ENCODE measurements at places on chromosomes 3 and 15.

- DNase-seq: no peak
Measured at GRCh38 chr3:178028933-178029332, 507.3 kb upstream of the KCNMB2 start.

DNA sequence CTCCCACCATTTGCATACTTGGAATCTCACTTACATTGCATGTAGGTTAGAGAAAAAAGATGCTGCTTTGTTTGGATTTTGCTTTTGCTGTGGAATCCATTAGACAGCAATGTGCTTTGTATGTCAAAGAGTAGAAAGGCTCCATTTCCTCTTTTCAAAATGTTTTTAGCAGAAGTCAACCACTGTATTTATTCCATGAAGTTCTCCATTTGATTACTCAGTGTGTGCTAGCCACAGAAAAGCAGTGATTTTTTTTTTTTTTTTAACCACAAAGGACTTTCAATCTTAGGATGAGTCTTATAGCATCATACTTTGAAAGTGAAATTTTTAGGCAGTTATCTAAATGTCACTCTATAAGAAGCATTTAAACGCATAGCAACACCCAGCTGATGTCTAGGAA lies 285.0 kb upstream of the ADAMTS9 start:
- no peak for DNase-seq

DNA sequence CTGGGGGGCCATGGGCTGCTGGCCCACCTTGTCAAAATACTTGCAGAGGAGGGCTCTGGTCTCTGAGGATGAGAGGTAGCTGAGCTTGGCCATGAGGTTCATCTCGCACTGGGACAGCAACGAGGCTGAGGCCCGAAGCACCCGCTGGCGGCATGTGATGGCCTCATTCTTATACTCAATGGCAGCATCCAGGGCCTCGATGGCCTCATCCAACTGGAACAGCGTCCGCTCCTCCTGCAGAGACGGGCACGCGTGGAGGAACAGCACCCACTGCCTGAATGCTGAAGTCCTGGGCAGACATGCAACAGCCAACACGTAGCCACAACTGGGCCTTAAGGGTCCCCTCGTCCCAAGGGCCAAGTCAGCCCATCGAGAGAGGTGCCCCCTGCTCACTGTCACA lies 25.0 kb downstream of the KIF7 start:
- no peak for DNase-seq

DNA sequence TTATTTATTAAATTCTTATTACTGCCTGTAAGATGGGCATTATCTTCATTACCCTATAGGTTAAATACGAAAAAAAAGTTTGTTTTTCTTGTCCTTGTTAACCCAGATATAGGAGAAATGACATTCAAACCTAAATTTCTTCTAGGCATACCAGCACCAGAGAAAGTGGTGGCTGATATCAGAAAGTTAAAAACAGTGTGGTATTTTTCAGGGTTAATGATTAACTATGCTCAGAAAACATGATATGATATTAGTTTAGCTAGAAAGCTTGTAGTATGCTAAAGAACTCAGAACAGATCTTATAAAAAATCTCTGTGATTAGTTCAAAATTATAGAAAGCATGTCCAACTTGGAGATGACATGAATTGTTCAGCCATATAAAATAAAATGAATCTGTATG lies 630.5 kb upstream of the EPHA6 start:
- no peak for DNase-seq

DNA sequence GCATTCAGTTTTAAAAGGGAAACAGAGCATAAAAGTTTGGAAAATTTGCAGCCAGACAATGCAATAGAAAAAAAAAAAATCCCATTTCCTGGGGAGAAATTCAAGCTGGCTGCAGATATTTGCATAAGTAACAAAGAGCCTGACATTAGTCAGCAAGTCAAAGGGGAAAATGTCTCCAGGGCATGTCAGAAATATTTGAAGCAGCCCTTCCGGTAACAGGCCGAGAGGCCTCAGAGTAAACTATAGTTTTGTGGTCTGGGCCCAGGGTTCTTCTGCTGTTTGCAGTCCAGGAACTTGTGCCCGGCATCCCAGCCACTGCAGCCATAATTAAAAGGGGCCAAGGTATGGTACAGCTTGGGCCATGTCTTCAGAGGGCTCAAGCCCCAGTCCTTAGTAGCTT lies 411.6 kb upstream of the BCHE start:
- DNase-seq: no peak

GRCh38 chr15:62075595-62076277 lies 9.0 kb downstream of the C2CD4A start:
- no peak for DNase-seq

DNA sequence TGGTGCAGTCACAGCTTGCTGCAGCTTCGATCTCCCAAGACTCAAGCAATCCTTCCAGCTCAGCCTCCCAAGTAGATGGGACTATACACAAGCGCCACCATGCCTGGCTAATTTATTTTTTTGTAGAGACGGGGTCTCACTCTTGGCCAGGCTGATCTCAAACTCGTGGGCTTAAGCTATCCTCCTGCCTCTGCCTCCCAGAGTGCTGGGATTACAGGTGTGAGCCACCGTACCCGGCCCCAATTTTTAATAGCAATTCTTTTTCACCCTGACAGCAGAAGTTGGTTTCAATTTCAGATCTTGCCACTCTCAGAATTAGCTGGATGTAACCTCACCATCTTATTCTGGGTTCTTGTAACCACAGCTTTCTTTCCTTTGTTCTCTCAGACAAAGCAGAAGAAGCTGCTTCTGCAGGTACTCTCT lies 64.8 kb downstream of the TRIM71 start:
- DNase-seq: no peak

Data from CD4-positive, alpha-beta memory T cell (primary cell).